ENCODE measurements at places on chromosomes 4 and X. TPM values are rescaled to one million over a fixed set of nuclear protein-coding genes. Genes with fewer than 3 reads are reported as not detected.

- peak; percentile 60 for DNase-seq
- no peaks in the 10 kb centered on the region for H3K4me1 ChIP-seq
- H3K4me3 ChIP-seq: no peak overlapping the region
- no peaks in the 10 kb centered on the region for H3K27me3 ChIP-seq
These were observed 1735.1 kb downstream of the PCDH7 start for GRCh38 chr4:32455231-32455630.

DNA sequence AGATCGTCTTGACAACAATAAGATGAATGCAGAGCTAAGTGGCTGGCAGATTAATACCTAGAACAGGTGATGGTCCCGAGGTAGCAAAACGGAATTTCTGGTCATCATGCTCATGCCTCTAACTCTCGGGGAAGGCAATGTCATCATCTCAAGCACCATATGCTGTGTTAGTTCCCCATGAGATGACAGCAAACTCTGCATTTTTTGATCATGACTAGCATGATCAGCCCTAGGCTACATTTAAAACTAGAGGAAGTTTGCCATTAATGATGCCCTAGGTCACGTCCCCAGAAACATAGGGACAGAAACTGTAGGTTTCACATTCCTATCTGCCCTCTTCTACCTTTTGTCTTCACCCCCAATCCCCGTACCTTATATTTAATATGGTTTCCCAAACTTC lies 11.6 kb downstream of the LPAR4 start:
- no peak overlapping the region for H3K4me3 ChIP-seq
- no peaks in the 10 kb centered on the region for H3K36me3 ChIP-seq
- no peak overlapping the region for H3K27ac ChIP-seq
- no peak for DNase-seq
- H3K27me3 ChIP-seq: no peaks in the 10 kb centered on the region

DNA sequence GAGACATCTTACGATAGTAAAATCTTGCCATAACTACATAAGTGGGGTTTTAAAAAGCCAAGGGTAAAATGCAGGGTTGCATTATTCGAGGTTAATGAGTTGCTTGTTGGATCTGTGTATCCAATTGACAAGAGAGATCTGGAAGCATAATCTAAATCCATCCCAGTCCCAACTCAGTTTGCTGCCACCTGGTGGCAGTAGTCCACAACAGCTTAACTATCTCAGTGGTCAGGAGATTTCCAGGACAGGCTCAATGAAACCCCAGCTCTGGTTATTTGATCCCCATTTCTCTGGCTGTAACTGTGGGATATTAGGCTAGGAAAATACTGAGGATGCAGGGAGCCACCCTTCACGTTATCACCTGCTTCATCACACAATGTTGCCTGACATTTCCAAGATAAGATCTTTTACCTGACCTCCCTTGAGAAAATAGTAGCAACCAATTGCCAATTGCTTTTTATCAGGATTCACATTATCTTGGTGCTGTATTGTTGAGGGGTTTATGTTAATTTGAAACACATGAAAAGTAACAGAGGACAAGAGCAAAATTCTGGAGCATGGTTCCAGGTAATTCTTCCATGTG lies 88.2 kb upstream of the TNIP3 start:
- no peaks in the 10 kb centered on the region for H3K27me3 ChIP-seq
- peak; percentile 27 for DNase-seq
- no peak overlapping the region for H3K4me3 ChIP-seq
- H3K36me3 ChIP-seq: no peaks in the 10 kb centered on the region
- peaks cover 12% of the 10 kb centered on the region for H3K4me1 ChIP-seq

- H3K36me3 ChIP-seq: peaks cover 45% of the 10 kb centered on the region
- H3K4me1 ChIP-seq: peaks cover 15% of the 10 kb centered on the region
- no peak overlapping the region for H3K4me3 ChIP-seq
- no peaks in the 10 kb centered on the region for H3K27me3 ChIP-seq
- H3K27ac ChIP-seq: peak overlapping the region; percentile 80
These were observed 66.6 kb downstream of the ATP10D start for GRCh38 chr4:47551682-47552081.

GRCh38 chr4:175277816-175278215 lies 359.7 kb downstream of the ADAM29 start:
- H3K27ac ChIP-seq: no peak overlapping the region
- DNase-seq: no peak
- H3K4me1 ChIP-seq: peaks cover 8% of the 10 kb centered on the region
- no peak overlapping the region for H3K4me3 ChIP-seq
- no peaks in the 10 kb centered on the region for H3K36me3 ChIP-seq

DNA sequence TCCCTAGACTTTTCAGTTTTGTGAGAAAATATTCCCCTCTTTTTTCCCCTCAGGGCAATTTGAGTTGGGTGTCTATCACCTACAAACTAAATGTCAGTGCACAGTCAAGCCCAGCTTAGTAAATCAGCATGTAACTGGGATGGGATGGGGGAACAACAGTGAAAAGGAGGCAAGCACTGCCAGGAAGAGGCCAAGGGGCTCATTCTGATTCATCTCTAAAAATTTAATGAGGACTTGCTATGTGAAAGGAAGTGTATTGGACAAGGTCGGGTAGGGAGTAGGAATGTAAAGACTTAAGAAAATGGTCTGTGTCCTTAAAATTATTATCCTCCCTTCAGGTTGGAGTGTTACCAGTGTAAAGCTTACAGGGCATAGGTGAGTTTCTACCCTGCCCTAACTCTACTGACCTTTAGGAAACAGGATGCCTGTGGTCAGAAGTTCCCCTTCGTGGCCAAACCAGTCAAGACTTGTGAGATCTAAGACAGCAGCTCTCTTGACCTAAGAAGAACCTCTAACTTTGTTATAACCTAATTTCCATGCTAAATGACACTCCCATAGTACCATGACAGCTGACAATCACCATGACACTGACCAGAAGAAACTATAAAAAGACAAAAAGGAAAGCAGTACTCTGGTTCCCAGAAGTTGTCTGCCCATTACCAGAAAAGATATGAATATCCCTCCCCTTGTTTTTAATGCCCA lies 194.4 kb upstream of the LDB2 start:
- H3K36me3 ChIP-seq: no peaks in the 10 kb centered on the region
- H3K27me3 ChIP-seq: no peaks in the 10 kb centered on the region
- H3K4me1 ChIP-seq: peaks cover 3% of the 10 kb centered on the region
- H3K4me3 ChIP-seq: no peak overlapping the region
- no peak overlapping the region for H3K27ac ChIP-seq

GRCh38 chr4:98679738-98680137 lies 21.3 kb upstream of the TSPAN5 start:
- no peak overlapping the region for H3K4me3 ChIP-seq
- no peak overlapping the region for H3K27ac ChIP-seq
- no peaks in the 10 kb centered on the region for H3K27me3 ChIP-seq
- H3K4me1 ChIP-seq: no peaks in the 10 kb centered on the region
- DNase-seq: no peak
- H3K36me3 ChIP-seq: no peaks in the 10 kb centered on the region

- H3K27me3 ChIP-seq: no peaks in the 10 kb centered on the region
- H3K4me1 ChIP-seq: no peaks in the 10 kb centered on the region
- H3K27ac ChIP-seq: no peak overlapping the region
- no peaks in the 10 kb centered on the region for H3K36me3 ChIP-seq
- no peak for DNase-seq
- no peak overlapping the region for H3K4me3 ChIP-seq
These were observed 115.3 kb downstream of the DACH2 start for GRCh38 chrX:86263526-86263925.

DNA sequence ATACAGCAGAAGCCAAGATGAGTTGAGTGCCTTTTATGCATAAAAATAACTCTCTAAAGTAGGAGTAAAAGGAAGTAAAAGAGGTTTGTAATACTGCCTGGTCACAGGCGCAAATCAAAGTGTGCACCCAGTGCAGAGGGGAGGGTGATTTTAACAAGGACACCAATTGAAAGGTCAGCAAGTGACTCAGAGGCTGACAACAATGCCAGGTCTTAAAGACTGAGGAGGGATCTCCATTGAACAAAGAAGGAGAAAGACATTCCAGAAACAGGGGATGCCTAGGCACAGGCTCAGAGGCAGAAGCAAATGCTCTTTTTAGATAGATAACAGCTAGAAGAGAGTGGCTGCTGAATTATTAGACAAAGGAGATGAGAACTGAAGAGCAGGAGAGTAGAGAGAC lies 297.4 kb upstream of the VCX start:
- H3K4me3 ChIP-seq: no peak overlapping the region
- no peaks in the 10 kb centered on the region for H3K4me1 ChIP-seq
- H3K27me3 ChIP-seq: no peaks in the 10 kb centered on the region
- H3K36me3 ChIP-seq: no peaks in the 10 kb centered on the region
- no peak overlapping the region for H3K27ac ChIP-seq
- no peak for DNase-seq

DNA sequence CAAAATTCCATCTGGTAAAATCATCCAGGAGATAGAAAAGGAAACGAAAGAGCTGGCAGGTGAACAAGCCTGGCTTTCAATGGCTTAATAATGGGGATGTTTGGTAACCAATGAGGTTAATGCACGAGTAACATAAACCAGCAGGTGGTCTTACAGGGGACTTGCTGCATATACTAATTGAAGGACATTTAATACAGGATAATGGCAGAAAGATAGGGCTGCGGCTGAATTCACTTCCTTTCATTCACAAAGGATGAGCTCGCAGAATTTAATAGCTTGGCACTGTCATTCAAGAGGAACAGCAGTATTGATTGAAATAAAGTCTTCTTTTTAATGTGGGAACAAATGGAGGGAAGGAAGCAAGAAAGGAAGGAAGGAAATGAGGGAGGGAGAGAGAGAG lies 156.3 kb upstream of the RAI2 start:
- H3K4me3 ChIP-seq: no peak overlapping the region
- H3K4me1 ChIP-seq: no peaks in the 10 kb centered on the region
- no peaks in the 10 kb centered on the region for H3K27me3 ChIP-seq

- H3K27me3 ChIP-seq: no peaks in the 10 kb centered on the region
- no peak overlapping the region for H3K4me3 ChIP-seq
- DNase-seq: no peak
- H3K4me1 ChIP-seq: no peaks in the 10 kb centered on the region
- H3K27ac ChIP-seq: no peak overlapping the region
- H3K36me3 ChIP-seq: no peaks in the 10 kb centered on the region
These were observed 86.0 kb downstream of the PJA1 start for GRCh38 chrX:69079268-69079667.

- no peak for DNase-seq
- no peak overlapping the region for H3K27ac ChIP-seq
- H3K4me1 ChIP-seq: no peaks in the 10 kb centered on the region
- no peaks in the 10 kb centered on the region for H3K27me3 ChIP-seq
- no peak overlapping the region for H3K4me3 ChIP-seq
These were observed 234.5 kb downstream of the RBMX2 start for GRCh38 chrX:130636277-130636676.

DNA sequence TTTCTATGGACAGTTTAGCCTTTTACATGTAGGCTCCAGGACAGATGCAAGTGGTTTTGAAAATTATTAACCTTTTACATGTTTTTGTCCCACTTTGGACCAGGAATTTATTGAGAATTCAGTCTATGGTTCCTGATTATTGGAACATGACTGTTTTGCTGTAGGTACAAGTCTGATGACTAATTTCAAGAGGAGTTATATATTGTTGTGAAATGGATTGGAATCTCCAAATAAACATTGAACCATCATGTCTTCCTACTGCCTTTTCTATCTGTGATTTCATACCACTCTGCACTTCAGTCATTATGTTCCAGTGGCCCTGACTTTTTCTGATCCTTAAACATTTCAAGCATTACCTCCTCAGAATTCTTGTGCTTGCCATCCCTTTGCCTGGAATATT lies 35.9 kb downstream of the TBC1D19 start:
- H3K27ac ChIP-seq: no peak overlapping the region
- H3K27me3 ChIP-seq: no peaks in the 10 kb centered on the region
- peak; percentile 36 for DNase-seq
- peaks cover 3% of the 10 kb centered on the region for H3K36me3 ChIP-seq
- H3K4me3 ChIP-seq: no peak overlapping the region

The SRPX gene
- 60.1 TPM for total RNA-seq

The TCEAL6 gene
- not detected for total RNA-seq

The SMPX gene
- not detected for total RNA-seq

The BMP3 gene
- total RNA-seq: not detected

The BRS3 gene
- not detected for total RNA-seq

The XG gene
- total RNA-seq: 0.30 TPM

The ATP8A1 gene
- 2.9 TPM for total RNA-seq

Measured in astrocyte (in vitro differentiated cells and primary cell).